ENCODE measurements at places on chromosomes 7 and 10.

DNA sequence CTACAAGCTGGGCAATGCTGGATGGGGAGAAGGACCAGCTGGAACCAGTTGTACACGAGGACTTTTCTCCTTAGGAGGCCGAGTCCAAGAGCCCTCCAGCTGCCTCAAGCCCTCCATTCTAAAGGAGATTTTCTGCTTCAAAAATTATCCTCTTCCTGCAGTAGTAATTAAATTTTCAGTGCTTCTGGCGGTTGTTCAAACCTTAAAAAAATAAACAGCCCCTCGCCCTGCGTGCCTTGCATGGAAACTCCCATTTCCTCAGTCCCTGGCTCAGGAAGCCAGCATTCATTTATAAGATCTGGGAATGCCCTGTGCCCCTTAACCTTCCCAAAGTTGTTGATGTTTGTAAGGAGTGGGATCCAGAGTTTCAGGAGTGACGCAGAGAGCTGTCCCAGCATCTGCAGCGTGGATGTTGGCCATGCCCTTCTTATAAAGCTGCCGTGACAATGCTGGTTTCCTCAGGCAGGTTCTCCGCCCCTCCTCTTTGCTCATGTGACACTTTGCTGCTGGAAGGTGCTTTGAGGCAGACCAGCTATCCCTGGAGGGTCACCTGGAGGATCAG is 24.0 kb upstream of the ACTR3B start:
- no peak for DNase-seq

- DNase-seq = no peak
These were observed 712.2 kb upstream of the GHITM start for GRCh38 chr10:83427101-83427500.

DNA sequence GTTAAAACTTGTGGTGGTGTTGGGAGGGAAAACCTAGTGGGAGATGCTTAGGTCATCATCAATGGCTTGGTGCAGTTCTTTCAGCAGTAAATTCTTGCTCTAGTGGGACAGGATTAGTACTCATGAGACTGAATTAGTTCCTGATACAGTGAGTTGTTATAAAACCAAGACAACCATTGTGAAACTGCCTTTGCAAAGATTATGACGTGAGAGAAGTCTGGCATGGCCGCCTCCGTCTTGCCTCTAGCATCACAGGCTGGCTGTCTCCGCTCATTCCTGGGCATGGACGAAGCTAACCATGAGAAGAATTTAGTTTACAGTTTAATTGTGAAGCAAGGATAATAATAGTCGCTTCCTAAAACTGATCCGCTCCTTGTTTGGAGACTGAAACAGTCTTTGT is 186.4 kb downstream of the KIF20B start:
- DNase-seq = no peak

DNA sequence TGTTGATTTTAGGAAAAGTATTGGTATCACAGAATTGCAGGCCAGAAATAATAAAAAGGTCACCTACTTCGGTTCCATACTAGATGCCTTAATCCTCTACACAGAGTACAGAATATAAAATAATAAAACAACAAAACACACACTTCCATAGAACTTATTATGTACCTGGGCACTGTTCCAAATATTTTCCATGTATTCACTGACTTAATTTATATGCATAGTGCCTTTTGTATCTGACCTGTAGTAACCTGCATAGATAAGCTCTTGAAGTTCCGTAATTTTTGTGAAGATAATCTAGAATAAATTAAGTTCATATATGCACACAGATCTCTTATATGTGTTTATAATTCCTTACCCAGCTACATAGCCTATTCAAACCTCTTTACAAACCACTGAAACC is 78.3 kb downstream of the RAPGEF5 start:
- no peak for DNase-seq

GRCh38 chr10:95908450-95908849 is 675 bp downstream of the CC2D2B start:
- no peak for DNase-seq

DNA sequence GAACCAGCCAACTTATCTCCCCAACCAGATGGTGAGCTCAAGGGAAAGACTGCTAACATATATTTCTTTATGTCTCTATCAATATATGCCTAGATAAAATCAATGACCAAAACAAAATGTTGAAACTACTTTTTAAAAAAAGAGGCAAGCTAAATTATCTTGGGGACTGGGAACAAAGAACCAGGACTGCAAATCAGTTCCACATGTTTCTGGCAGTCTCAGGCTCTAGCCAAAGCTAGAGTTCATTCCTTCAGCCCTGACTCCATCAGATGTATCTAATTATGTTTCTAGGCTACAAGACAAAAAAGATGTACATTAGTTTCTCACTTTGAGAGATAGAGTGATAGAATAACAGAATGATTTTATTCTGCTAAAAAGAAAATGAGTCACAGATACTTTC is 1290.3 kb upstream of the SORCS1 start:
- DNase-seq = no peak

GRCh38 chr10:5071411-5072198 is 22.6 kb upstream of the AKR1C3 start:
- no peak for DNase-seq

DNA sequence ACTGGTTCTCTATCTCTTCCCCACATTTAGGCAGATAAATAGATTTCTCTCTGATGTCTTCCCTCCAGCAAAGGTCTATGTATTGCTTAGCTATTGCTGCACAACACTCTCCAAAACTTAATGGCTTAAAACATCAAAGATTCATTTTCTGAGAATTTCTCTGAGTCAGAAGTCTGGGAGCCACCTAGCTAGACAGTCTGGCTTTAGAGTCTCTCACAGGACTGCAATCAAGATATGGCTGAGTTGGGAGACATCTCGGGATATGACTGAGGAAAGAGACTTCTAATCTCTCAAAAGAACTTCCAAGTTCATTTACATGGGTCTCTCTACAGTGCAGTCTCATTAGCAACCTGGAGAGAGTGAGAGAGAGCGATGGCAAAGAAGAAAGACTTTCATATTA is 553.6 kb upstream of the GHITM start:
- DNase-seq = no peak

GRCh38 chr7:1081931-1082401 is 5.9 kb upstream of the GPER1 start:
- DNase-seq = no peak

DNA sequence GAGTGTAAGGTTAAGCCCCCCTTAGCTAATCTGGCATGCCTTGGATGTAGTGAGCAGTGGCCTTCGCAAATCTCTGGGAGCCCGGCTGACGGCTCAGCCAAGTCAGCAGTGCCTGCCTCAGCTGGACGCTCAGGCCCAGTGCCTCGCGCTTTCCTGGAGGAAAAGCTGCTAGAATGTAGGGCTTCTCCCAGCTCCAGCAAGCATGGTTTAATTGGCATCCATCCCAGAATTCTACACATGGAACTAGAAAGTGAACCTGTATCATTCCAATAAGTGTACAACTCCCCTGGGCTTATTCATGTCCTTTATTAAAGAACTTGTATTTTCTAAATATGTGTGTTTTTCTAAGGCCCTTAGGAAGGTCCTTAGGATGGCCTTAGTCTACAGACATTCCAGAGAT is 287.8 kb upstream of the SHH start:
- DNase-seq = no peak

DNA sequence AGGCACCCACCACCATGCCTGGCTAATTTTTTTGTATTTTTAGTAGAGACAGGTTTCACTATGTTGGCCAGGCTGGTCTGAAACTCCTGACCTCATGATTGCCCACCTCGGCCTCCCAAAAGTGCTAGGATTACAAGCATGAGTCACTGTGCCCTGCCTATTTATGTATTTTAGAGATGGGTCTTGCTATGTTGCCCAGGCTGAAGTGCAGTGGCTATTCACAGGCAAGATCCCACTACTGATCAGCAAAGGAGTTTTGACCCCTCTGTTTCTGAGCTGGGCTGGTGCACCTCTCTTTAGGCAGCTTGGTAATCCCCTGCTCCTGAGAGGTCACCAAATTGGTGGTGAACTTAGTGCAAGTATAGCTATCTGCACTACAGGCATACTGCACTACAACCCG is 6.2 kb downstream of the ABHD11 start:
- DNase-seq = no peak

DNA sequence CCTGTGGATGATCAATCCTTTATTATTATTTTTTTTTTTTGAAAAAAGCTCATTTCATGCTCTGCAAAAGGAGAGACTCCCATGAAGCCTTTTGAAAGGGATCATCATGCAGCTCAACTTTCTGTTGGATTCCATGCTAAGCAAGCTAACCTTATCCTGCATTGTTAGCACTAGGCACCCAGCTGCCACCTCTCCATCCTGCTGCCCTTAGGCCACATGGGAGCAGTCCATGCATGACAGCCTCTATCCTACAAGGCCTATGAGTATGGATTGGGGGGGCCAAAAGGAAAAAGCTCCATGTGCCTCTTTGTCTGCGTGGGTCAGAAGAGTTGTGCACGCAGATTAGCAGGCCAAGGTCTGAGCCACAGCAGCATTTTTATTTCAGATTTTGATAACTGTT is 19.2 kb downstream of the SMNDC1 start:
- no peak for DNase-seq

- no peak for DNase-seq
These were observed 30.2 kb upstream of the EZH2 start for GRCh38 chr7:148914208-148914777.

GRCh38 chr10:101032637-101033224 is 1.7 kb downstream of the SFXN3 start:
- peak; percentile 39 for DNase-seq

DNA sequence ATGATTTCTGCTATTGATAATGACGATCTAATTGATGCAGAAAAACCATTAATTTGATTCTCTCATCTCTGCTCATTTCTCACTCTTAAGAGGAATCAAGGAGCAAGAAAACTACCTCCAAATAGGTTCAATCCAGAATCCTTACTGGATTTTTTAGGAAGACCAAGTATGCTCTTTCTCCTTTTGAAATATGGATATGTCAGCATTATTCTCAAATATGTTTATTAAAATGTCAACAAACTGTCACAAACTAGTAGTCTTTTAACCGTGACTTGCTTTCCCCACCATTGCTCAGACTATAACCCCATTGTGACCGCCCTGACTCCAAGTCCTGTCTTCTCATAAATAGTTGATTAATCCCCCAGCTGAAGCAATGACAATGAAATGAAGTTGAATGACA is 1.1 kb upstream of the ATOH7 start:
- no peak for DNase-seq

DNA sequence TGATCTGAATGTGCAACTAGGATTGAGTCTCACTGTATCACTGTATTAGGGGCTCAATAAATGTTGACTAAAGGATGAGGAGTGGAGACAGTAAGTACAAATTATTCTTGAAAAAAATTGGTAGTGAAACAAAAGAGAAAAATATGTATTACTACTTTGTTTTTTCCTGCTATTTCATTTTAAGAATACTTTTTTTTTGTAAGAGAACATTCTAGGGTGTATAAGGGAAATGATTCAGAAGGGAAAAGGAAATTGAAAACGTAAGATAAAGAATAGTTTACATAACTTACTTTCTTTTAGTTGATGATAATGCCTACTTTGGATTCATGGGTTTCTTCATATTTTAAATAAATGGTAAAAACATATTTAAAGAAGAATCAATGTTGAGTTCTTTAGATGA is 9.6 kb downstream of the CAPZA2 start:
- no peak for DNase-seq

Data from stimulated activated CD8-positive, alpha-beta memory T cell treated with anti-CD3 and anti-CD28 coated beads, Interleukin-2, amount 100 ng/mL, for 1 hour (primary cell).